ENCODE measurements at places on chromosomes 12 and 14. TPM values are rescaled to one million over a fixed set of nuclear protein-coding genes. Genes with fewer than 3 reads are reported as not detected.

DNA sequence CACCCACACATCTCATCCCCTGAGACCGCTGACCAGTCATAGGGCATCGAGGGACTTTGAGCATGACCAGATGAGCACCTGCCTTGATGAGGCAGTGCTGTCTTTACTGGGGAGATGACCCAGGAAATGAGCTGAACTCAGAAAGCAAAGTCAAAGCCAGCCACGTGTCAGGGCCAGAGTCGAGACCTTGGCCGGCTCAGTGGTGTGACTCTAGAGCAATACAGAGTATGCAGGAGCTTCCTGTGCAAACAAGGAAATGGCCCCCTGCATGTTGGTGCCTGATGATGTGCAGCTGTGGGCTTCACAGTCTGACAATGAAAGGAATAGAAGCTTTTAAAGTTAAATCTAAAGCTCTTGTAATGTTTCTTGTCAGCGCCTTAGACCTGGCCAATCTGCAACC, 332.9 kb downstream of the PCNX1 start:
- DNase-seq: no peak

DNA sequence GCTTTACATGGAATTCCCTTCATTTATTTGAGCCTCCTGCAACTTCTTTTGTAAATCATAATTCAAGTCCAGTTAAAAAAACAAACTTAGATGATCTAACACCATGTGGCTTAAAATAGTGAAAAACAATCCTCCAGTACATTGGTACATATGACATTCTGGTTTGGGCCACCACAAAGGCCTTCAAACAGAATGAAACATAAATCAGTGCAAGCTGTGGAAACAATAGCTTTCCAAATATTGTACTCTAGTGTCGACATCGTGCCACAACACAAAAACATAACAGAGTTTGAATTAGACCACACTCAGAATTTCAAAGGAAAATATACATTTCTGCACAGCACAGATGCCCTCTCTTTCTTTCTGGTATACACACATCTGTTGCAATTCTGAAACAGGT, 751.3 kb downstream of the SLC6A15 start:
- DNase-seq: no peak

- DNase-seq: no peak
These were observed 112.6 kb downstream of the RIMBP2 start for GRCh38 chr12:130603396-130603965.

The THAP2 gene
- polyA plus RNA-seq: 15.9 TPM

The CPNE6 gene
- not detected for polyA plus RNA-seq

- no peak for DNase-seq
These were observed 184.8 kb downstream of the ETV6 start for GRCh38 chr12:11834104-11834812.

- DNase-seq: no peak
These were observed 208.2 kb upstream of the GARIN6 start for GRCh38 chr12:99439399-99439798.

- DNase-seq: no peak
These were observed 1075.8 kb upstream of the TMEM132C start for GRCh38 chr12:127191129-127191528.

GRCh38 chr12:5407034-5407856, 24.7 kb upstream of the NTF3 start:
- DNase-seq: no peak

DNA sequence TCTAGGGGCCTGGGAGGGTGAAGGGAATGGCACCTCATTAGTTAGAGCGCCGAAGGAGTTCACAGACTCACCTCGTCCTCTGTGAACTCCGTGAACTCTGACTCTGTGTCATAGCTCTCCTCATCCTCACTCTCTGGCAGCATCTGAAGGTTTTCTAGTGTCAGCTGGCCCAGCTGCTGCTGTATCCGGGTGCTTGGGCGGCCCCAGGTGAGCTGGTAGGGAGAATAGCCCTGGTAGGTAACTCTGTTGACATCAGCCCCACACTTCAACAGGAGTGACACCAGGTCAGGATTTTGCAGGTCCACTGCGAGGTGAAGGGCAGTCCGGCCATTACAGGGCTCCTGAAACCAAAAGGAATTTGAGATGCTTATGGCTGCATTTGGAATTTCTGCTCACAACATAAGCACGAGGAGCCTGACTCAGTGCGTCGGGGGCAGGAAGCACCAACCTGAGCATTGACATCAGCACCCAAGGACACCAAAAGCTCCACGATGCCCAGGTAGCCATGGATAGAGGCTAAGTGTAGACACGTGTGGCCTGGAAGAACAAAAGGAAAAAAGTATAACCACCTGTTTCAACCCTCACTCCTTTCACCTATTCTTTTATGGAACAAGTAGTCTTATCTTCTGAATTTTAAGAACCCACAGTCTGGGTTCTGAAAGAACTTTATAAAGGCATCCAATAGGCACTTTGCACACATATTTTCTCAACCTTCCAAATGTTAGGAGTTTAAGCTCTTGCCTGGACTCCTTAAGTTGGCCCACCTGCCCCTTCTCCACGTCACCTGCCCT, 2.0 kb downstream of the NFKBIA start:
- no peak for DNase-seq

- DNase-seq: no peak
These were observed 579.2 kb downstream of the BCL11B start for GRCh38 chr14:98692832-98693231.

The TNFRSF1A gene
- 93.0 TPM for polyA plus RNA-seq

Measured in renal cortex interstitium (tissue), 15 donors.